NCI-H1930 (cell line): ENCODE measurements at places on chromosomes 5 and 9.
A peak's percentile ranks its signal among the peaks of the same experiment; 100 is the strongest.

- DNase-seq: no peak
Measured at GRCh38 chr5:134568761-134569695, 43.6 kb downstream of the JADE2 start.

DNA sequence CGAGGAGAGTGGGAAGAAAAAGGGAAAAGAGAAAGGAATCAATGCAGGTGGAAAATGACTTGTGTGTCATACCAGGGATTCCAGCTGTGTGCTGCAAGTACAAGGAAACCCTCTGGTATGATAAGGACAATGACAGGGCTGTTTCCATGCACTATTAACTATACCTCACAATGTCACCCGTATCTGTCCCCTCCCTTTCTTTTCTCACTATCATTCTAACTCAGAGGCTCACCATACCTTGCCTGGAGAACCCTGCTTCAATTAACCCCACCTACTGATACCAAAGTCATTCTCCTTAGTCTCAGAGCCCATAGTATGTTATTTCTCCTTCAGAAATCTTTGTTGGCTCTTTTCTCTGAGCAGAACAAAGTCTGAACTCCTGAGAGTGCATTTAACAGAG lies 236.2 kb upstream of the NREP start:
- DNase-seq: no peak

GRCh38 chr9:136121801-136122200 lies 3.1 kb upstream of the TMEM250 start:
- no peak for DNase-seq

- no peak for DNase-seq
Measured at GRCh38 chr5:17185773-17186172, 31.7 kb upstream of the BASP1 start.

DNA sequence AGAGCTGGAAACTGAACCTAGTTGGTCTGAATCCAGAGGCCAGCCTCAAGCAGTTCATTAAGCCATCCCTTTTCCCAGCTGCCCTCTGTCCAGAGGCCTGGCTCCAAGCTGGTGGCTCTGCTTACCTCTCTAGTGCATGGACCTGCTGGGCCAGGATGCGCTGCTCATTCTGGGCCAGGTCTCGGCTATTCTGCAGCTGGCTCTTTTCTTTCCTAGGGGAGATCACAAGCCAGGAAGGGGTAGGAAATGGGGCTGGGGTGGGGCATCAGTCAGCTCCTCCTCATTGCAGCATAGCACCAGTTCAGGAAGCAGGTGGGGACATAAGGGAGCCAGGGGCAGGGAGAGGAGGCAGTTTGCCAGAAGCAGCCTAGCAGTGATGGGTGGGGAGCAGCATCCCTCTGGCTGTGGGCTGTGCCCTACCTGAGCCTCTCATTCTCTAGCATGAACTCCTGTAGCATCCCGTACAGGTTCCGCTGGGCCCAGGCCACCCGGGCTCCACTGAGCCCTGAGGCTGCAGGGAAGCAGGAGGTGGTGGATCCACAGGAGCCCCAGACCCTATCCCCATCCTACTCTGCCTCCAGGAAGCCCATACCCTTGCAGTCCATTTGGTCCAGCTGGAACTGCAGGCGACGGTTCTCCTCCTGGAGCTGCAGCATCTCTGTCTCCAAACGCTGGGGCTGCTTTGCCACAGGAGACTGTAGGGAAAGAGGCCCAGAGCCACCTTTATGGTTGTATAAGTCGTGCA lies 5.2 kb downstream of the KIF12 start:
- no peak for DNase-seq

- DNase-seq: no peak
Measured at GRCh38 chr5:168607946-168608345, 28.8 kb upstream of the PANK3 start.

GRCh38 chr9:95980262-95981125 lies 105.0 kb downstream of the ERCC6L2 start:
- DNase-seq: peak; percentile 29

- DNase-seq: no peak
Measured at GRCh38 chr5:154862766-154863165, 4.3 kb downstream of the CNOT8 start.

DNA sequence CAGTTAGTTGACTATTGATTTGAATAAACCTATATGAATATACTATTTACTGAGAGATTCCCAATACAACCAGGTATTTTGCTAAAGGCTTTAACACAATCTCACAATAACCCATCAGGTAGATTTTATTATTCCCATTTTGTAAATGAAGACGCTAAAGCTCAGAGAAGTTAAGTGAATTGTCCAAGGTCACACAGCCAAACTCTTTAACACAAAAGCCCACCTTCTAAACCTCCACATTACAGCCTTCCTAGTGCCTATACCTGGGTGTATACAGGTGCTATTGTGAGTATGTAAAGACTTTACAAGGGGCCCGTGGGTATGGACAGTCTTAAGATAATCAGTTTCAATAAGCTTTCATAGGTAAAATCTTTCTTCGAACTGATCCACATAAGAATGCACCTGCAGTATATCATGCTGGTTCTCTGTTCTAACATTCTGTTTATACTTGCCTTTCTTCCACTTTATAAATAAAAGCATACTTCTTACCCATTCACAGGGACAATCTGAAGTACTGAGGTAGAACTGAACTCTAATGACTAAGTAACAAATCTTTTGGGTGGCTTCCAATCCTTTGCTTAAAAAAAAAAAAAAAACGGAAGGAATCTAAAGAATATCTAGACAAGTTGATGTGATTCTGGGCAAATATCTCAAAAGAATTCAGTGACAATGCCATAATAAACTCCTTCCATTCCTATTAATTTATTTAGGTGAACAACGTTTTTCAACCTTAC lies 59.1 kb downstream of the PJA2 start:
- no peak for DNase-seq

- DNase-seq: no peak
Measured at GRCh38 chr9:134887219-134887618, 6.6 kb downstream of the FCN2 start.

DNA sequence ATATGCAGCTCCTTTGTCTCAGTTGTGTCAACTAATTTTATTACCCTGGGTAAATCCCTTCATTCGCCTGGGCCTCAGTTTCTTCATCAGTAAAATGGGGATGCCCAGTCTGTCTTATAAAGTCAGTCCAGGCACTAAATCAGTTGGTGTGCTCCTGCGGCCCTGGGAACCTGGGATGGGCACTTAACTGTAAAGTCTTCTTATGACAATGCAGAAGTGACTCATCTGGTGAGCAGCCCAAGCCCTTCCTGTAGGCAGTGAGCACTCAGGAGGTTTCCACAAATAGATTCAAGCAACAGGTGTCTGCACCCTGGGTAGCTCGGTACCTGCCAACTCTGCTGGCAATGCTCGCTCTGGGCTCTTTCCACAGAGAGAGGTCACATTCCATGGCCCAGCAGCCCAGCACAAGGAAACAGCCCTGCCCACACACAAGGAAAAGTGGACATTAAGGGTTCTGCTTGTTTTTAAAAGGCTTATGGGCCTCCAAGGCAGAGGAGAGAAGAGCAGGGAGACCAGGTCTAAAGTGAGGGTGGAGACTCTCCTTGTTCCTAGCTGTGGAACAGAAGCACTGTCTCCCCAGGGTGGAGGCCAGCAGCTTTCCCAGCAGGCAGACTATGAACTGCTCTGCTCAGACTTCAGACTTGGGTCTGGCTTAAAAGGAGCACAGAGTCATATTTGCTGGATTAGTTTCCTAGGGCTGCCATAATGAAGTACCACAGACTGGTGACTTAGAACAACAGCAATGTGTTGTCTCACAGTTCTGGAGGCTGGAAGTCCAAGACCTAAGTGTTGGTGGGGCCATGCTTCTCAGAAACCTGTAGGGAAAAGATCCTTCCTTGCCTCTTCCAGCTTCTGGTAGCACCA lies 89.7 kb upstream of the ADRA1B start:
- DNase-seq: no peak

DNA sequence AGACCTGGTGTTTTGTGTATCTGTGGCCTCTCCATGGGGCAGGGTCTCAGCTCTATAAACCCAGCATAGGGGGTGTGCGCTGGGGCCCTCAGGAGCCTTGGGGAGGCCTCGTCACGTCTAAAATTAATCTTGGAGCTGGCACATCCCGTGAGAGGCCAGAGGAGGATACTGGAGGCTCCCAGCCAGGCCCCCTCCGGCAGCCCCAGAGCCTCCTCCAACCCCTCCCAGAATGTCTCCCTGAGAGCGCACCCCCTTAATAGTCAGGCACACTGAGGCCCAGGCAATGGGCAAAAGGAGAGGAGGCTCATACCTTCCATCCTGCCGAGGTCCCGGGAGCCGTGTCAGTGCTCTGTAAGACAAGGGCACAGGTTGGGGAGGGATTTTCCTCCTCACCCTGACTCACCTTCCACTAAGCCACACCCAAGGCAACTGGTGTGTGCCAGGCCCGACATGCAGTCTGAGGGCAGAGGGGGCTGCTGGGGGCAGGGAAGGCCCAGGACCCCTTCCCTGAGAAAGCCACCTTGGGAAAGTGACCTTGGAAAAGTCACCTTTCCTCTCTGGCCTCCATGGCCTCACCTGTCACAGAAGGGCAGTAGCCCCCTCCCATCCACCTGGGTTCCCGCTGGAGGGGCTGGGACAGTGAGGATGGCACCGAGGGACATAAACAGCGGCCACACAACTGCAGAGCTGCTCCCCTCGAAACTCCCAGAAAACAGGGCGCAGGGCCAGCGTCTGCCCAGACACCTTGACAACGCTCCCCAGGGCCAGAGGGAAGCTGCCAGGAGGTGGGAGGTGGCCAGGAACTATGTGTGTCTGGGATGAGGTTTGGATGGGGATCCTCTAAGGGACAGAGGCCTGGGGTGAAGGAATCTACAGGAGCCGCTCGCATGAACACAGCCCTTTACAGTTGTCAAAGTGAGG lies 2.9 kb downstream of the AK1 start:
- no peak for DNase-seq

DNA sequence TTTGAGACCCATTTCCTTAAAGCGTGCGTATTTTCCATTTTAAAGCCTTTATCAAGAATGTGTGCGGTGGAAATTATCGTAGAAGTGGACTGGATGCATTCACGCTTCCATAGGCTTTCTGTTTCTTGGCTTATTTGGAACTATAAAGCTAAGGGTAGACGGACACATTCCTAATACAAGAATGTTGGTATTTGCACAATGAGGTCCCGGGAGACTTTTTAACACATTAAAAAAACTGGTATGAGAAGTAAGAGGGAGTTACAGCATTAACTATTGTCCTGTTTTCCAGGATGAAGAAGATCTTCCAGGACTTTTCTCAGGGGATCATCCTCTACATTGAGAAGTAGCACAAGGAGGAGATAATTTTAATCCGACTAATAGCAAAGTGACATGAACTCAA lies 653.0 kb downstream of the MTRR start:
- no peak for DNase-seq

GRCh38 chr9:98539954-98540353 lies 168.8 kb downstream of the GABBR2 start:
- no peak for DNase-seq

- no peak for DNase-seq
Measured at GRCh38 chr5:80372780-80373179, 35.1 kb upstream of the ZFYVE16 start.

DNA sequence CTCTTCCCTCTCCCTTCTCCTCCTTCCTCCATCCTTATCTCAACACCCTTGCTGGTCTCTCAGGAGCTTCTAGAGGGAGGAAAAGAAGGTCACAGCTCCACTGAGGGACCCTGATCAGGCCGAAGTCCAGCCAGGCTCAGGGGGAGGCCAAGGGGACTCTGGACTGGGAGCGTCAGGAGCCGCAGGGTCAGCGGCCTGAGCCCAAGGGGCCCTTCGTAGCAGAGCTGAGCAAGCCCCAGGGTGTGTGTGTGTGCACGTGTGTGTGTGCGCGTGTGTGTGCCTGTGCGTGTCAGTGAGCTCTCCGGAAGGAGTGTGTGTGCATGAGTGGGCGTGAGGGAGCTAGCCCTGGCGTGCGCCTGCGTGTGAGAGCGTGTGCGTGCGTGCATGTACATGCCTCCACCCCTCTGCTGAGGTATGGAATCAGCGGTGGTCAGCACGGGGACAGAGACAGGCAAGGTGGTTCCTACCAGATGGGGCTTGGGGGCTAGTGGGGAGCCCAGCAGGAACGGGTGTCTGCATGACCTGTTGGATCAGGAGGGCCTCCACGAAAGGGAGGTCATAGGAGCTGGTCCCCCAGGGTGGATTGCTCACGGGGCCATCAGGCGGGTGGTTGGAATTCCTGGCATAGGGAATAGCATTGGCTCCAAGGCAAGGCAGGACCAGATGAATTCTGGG lies 10.0 kb upstream of the AGPAT2 start:
- no peak for DNase-seq

- no peak for DNase-seq
Measured at GRCh38 chr5:81017320-81017719, 57.2 kb downstream of the RASGRF2 start.

DNA sequence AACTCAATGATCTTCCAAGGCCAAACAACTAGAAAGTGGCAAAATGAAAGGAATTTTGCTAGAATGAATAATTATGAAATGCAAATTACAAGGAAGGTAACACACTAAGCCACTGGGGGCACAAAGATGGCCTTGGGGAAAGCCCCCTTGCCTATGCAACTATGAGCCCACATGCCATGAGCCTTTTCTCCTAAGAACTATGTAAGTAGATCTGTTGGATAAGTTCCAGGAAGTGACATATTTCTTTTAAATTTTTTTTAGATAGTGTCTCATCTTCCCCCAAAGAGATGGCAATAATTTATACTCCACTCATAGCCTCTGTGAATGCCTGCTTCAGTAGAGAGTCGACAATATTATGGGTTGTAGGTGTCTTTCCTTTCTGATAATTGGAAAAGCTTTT lies 257.8 kb downstream of the AUH start:
- DNase-seq: no peak
